Hematopoietic multipotent progenitor cell treated with erythropoietin and hydrocortisone succinate and interleukin-3 and kit ligand, for 6 days (in vitro differentiated cells): ENCODE measurements at places on chromosomes 7 and 10.

DNA sequence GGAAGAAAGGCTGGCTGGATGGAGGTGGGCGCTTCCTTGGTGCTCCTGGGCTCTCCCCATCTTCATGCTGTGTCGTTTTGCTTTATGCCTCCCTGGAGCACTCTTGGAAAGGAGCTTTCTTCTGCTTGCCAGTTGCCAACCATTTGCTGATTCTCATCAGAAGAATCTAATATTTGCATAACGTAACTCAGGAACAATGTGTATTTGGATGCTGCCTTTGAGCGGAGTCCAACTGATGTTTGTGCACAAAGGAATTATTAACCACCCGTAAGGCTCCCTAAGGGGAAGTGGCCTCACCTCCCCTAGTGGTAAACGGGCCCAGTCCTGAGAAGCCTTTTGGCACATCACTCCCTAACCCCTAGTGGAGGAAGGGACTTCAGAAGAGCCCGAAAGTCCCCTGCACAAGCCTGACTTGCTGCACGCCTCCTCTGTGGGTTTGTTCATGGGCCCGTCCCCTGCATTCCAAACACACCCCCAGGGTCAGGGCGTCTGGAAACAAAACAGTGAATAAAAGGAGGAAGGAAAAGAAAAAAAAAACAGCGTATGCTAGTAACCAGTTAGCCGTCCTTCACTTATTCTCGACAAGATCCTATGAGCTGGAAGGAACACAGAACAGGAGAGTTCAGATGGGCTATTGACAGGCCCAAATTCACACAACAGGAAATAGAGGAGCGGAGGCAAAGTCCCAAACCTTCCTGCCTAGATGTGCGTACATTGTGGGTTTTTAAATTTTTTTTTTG lies 602.2 kb downstream of the LRMDA start:
- peak; percentile 32 for DNase-seq

GRCh38 chr7:157432541-157432956 lies 95.7 kb downstream of the DNAJB6 start:
- peak; percentile 91 for DNase-seq

- DNase-seq, result no peak
Observed at GRCh38 chr10:15426558-15426957, 55.5 kb upstream of the FAM171A1 start.

DNA sequence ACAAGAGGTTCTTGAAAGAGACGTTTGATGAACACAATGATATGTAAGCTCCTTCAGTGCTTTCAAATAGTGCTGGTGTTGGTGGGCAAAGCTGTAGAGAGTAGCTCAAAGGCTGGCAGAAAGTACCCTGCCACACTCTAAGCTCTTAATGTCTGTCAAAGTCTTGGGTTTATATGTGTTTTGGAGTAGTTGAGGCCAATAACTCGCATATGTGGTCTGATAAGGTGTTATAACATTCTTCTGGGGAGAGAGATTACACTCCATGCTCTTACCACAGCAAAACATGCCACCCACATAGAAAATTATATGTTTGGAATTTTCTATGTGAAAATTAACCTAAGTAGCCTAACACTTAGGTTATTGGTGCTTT lies 30.8 kb upstream of the NME8 start:
- DNase-seq, result peak; percentile 78

GRCh38 chr7:76000566-76000965 lies 6.2 kb upstream of the TMEM120A start:
- no peak for DNase-seq
